ENCODE measurements at places on chromosomes 12 and 14. TPM values are rescaled to one million over a fixed set of nuclear protein-coding genes. Genes with fewer than 3 reads are reported as not detected.

SYT10 gene
- 0.05 TPM for total RNA-seq

CYP46A1 gene
- not detected for total RNA-seq

CIDEB gene
- 5.1 TPM for total RNA-seq

COL2A1 gene
- total RNA-seq = 0.66 TPM

KRT6B gene
- not detected for total RNA-seq

LTBR gene
- total RNA-seq = 0.45 TPM

DNA sequence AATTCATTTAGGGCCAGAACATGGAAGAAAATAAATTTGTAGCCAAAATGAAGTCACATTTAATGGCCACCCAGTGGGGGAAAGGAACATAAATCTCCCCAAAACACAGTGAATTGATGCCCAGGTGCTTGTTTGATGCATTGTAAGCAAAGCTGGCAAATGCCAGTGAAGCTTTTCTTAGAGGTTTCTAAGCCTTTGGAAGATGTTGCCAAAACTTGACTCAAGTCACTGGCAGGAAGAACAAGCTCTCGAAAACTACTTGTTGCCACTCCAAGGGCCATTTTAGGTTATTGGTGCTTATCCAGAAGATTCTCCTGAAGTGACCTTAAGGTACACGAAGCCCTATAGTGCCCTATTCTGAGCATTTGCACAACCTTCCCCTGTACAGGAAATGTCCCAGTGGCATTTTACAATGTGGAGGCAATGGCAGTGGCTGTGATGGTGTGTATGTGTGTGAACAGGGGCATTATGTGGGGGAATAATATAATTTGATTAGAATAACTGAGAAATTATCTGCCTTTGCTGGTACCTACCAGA is 89.5 kb upstream of the NOVA1 start:
- no peak for DNase-seq

- no peak for DNase-seq
Observed at GRCh38 chr12:71642264-71642663, 21.4 kb downstream of the ZFC3H1 start.

- no peak for DNase-seq
Observed at GRCh38 chr14:91303091-91303923, 58.8 kb upstream of the GPR68 start.

- DNase-seq = no peak
Observed at GRCh38 chr12:131862600-131862993, 31.8 kb upstream of the ULK1 start.

- DNase-seq = no peak
Observed at GRCh38 chr12:129844662-129845220, 59.1 kb downstream of the TMEM132D start.

- DNase-seq = no peak
Observed at GRCh38 chr14:39034481-39035296, 68.3 kb downstream of the SEC23A start.

DNA sequence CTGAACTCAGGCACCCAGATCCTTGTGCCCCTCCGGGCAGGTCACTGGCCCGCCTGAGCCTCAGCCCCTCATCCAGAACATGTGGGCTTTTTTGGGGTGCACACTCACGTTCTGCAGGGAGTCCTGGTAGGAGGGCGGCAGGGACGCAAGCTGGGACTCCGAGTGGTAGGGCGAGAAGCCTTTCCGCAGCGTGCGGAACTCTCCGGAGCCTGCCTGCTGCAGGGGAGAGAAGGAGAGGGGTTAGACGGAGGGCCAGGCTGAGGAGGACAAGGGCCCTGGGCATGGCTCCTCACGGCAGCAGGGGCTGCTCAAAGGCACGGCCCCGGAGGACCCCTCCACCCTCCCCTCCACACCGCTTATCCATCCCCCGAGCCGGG is 40.8 kb downstream of the CCNK start:
- DNase-seq = no peak

DNA sequence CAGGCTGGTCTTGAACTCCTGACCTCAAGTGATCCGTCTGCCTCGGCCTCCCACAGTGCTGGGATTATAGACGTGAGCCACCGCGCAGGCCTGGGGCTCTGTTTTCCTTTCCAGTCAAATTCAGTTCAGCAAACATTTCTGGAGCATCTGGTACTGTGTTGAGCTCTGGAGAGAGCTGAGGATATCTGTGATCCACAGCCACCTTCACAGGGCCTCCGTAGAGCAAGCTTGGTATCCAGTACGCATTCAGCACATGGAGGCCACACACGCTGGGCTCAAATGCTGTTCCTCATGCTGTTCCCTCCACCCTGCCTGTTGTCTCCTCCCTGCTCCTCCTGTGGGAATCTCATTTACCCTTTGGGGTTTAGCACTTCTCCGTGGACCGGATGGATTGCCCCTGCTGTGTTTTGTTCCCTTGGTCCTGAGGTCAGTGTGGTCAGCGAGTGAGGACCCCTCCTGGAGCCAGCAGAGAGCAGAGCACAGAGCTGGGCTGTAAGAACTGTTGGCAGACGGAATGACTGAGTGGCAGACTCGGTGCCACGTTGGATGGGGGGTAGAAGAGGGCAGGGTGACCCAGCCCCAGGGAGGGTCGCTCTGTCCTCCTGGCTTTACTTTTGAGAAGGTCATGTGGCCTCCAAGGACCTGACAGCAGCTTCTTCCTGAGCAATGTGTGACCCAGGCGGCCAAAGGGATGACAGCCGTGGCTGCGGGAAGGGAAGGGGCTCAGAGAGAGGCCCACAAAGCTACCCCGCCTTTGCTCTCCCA is 891 bp downstream of the RPS6KL1 start:
- no peak for DNase-seq

DNA sequence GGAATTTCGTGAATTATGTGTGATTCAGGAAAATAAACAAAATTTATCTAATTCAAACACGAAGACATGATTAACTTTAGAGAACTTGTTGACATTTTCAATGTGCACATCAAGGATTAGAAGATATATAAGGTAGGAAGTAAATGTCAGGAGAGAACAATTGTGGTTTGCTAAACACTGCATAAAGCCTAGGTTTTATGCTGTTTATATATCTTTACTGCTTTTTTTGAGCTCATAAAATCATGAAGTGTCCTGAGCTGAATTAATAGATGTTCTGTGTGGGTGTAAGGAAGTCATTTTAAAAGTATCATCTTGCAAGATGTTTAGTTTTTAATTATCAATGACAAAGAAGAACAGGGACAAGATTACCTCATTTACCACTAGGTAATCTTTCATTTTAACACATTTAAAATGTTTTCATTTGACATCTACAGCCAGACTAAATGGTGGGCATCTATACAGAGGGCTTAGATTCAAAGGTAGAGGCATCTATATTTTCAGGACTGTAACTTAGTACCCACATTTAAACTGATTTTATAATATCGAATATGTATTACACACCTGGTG is 382.8 kb downstream of the ADAMTS20 start:
- DNase-seq = no peak

- no peak for DNase-seq
Observed at GRCh38 chr14:93857081-93857480, 68.8 kb upstream of the PRIMA1 start.

GRCh38 chr12:1510056-1510812 is 84.1 kb downstream of the FBXL14 start:
- no peak for DNase-seq

- DNase-seq = no peak
Observed at GRCh38 chr14:89428546-89429198, 11.6 kb upstream of the FOXN3 start.

DNA sequence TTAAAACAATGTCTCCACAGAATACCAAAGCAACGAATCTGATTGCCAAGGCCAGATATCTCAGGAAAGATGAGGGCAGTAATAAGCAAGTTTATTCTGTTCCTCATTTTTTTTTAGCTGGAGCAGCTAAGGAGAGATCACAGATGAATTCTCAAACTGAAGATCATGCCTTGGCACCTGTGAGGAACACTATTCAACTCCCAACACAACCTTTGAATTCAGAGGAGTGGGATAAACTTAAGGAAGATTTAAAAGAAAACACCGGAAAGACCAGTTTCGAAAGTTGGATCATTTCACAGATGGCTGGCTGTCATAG is 994 bp downstream of the PRORP start:
- DNase-seq = no peak

DNA sequence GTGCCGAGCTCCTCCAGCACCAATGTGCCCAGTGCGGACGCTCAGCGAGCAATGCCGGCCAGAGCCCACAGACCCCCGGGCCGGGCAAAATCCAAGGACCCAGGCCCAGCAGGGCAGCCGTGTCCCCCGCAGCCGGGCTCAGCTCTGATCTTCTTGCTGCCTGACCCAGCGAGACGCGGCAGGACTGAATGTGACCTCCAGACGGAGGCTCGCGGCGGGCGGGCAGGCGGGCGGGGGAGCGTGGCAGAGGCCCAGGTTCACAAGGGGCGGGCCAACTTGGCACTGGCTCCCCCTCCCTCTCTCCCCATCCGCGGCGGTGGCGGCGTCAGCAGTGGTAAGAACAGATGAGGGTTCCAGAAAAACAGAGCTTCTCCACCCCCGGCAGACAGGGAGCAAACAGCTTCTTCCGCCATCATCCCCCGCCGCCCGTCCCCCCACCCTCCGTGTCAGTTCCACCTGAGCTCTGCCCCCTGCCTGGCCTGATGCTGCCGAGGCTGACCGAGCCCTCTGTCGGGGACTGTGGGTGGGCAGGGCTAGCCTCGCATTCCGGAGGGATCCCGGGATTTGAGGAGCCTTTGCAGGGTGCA is 94.3 kb downstream of the RFLNA start:
- no peak for DNase-seq

GRCh38 chr12:24562771-24563431 is 386.0 kb downstream of the BCAT1 start:
- DNase-seq = no peak

All from GM12878 (cell line).